ENCODE measurements at places on chromosomes 7 and 10.

GRCh38 chr10:20737107-20737506 lies 160.0 kb downstream of the NEBL start:
- no peak for DNase-seq
- H3K27ac ChIP-seq, result no peak overlapping the region
- no peaks in the 10 kb centered on the region for H3K36me3 ChIP-seq
- H3K27me3 ChIP-seq, result no peaks in the 10 kb centered on the region

- H3K27ac ChIP-seq, result no peak overlapping the region
- peak overlapping the region; percentile 85 for H3K4me3 ChIP-seq
- peak; percentile 31 for DNase-seq
- H3K36me3 ChIP-seq, result peaks cover 3% of the 10 kb centered on the region
- H3K4me1 ChIP-seq, result peaks cover 12% of the 10 kb centered on the region
Measured at GRCh38 chr7:97006055-97006815, 882 bp downstream of the DLX6 start.

- no peaks in the 10 kb centered on the region for H3K36me3 ChIP-seq
- no peak overlapping the region for H3K4me3 ChIP-seq
- peaks cover 39% of the 10 kb centered on the region for H3K4me1 ChIP-seq
- DNase-seq, result no peak
- H3K27me3 ChIP-seq, result no peaks in the 10 kb centered on the region
- no peak overlapping the region for H3K27ac ChIP-seq
Measured at GRCh38 chr7:100022621-100023020, 7.2 kb downstream of the ZKSCAN1 start.

- no peak overlapping the region for H3K4me3 ChIP-seq
- H3K27ac ChIP-seq, result no peak overlapping the region
- no peaks in the 10 kb centered on the region for H3K27me3 ChIP-seq
- H3K4me1 ChIP-seq, result no peaks in the 10 kb centered on the region
Measured at GRCh38 chr7:96157856-96158255, 164.0 kb downstream of the SLC25A13 start.

- H3K4me3 ChIP-seq, result no peak overlapping the region
- no peaks in the 10 kb centered on the region for H3K36me3 ChIP-seq
- no peaks in the 10 kb centered on the region for H3K4me1 ChIP-seq
- DNase-seq, result no peak
- peaks cover 1% of the 10 kb centered on the region for H3K27me3 ChIP-seq
Measured at GRCh38 chr7:156356551-156356950, 284.0 kb upstream of the RNF32 start.

DNA sequence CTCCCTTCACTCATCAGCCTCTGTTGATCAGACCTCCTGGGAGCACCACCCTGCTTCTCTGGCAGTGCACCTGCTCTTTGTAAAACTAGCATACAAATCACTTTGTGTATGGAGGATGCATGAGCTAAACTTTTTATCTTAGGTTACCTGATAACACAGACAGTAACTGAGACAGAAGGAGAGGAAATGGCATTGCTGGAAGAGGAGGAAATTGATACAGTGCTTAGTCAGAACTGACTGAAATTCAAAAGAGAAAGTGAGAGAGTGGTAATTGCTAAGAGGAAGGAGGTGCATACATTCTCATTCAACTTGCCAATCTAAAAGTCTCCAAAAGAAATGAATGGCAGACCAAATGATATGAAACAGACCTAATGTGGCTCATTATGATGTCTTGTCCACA lies 1120.7 kb downstream of the GATA3 start:
- peak overlapping the region; percentile 10 for H3K27ac ChIP-seq
- peaks cover 11% of the 10 kb centered on the region for H3K4me1 ChIP-seq
- no peaks in the 10 kb centered on the region for H3K36me3 ChIP-seq
- peaks cover 8% of the 10 kb centered on the region for H3K27me3 ChIP-seq
- H3K4me3 ChIP-seq, result no peak overlapping the region

DNA sequence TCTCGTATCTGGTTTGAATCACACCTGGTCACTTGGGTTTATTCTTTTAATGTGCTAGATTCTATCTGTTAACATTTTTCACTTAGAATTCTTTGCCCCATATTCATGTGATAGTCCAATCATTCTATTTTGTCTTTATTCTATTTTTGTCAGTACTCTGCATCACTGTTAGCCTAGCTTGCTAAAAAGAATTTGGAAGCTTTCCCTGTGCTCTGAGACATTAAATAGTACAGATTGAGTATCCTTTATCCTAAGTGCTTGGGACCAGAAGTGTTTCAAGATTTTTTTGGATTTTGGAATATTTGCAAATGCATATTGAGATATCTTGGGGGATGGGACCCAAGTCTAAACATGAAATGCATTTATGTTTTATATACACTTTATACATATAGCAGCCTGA lies 51.0 kb downstream of the RALA start:
- H3K36me3 ChIP-seq, result peaks cover 18% of the 10 kb centered on the region
- peaks cover 32% of the 10 kb centered on the region for H3K4me1 ChIP-seq
- H3K4me3 ChIP-seq, result no peak overlapping the region

DNA sequence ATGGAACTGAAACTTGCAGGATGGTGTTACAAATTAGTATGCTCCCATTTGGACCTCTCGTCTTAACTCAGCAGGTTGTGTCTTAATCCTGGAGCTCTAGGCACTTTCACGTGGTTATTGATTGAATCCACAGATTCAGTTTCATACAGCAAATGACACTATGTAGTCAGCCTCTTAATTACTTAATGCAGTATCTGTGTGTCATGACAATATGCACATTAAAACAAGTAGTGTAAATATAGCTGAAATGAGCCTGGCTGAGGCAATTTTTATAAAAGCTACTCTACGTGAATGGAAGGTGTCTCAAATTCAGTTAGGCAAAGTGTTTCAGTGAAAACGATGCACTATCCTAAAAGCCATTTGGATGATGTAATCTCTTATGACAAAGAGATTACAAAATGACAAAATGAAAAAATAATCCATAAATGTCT lies 86.8 kb downstream of the CD36 start:
- H3K27me3 ChIP-seq, result no peaks in the 10 kb centered on the region
- no peaks in the 10 kb centered on the region for H3K36me3 ChIP-seq
- H3K4me3 ChIP-seq, result no peak overlapping the region
- DNase-seq, result no peak
- no peak overlapping the region for H3K27ac ChIP-seq

DNA sequence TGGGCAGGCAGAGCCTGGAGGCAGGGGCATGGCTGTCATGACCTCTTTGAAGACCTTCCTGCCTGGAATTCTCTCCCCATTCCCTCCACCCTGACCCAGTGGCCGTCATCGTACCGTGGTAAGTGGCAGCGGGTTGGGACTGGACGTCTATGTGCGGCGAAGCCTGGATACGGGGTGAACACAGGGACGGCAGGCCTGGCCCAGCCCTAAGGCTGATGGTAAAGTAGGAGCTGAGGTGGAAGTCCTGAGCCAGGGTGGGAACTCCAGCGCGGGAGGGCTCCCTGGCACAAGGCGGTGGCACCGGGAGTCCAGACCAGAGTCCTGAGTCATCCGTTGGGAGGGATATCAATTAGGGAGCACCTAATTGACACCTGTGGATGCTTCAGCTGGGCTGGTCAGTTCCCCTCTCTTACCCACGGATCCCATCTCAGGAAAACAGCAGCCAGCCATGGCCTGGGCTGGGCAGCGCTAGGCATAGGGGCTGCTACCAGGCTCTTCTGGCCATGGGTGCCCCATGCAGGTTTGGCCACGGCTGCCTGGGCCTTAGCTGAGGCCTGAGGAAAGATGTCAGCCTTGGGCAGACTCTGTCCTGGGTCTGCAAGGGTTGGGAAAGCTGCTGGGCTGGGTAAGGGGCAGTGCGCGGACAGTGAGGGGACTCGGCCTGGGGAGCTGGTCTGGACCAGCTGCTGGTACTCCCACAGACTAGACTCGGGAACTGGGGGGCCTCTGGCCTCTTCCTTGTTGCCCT lies 3.3 kb downstream of the PPIF start:
- no peak overlapping the region for H3K4me3 ChIP-seq
- peaks cover 38% of the 10 kb centered on the region for H3K4me1 ChIP-seq
- no peaks in the 10 kb centered on the region for H3K27me3 ChIP-seq
- H3K27ac ChIP-seq, result no peak overlapping the region

DNA sequence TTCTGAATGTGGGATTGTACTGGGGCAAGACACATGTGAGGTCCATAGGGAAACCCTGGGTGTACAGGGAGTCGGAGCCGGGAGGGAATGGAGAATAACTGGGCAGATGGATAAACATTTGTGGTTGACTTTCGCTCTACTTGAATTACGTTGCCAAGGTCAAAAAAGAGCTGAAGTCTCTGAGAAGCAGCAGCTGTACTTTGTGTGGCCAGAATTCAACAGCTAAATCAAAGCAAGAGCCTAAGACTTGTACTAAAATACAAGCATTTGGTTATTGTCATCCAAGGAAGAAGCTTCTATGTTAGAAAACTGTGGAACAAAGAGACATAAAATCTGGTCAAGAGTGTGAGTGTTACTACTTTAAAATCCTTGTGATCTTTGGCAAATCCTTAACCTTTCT lies 457.2 kb downstream of the ARL4A start:
- no peak for DNase-seq
- H3K27ac ChIP-seq, result no peak overlapping the region
- no peak overlapping the region for H3K4me3 ChIP-seq
- H3K27me3 ChIP-seq, result no peaks in the 10 kb centered on the region

DNA sequence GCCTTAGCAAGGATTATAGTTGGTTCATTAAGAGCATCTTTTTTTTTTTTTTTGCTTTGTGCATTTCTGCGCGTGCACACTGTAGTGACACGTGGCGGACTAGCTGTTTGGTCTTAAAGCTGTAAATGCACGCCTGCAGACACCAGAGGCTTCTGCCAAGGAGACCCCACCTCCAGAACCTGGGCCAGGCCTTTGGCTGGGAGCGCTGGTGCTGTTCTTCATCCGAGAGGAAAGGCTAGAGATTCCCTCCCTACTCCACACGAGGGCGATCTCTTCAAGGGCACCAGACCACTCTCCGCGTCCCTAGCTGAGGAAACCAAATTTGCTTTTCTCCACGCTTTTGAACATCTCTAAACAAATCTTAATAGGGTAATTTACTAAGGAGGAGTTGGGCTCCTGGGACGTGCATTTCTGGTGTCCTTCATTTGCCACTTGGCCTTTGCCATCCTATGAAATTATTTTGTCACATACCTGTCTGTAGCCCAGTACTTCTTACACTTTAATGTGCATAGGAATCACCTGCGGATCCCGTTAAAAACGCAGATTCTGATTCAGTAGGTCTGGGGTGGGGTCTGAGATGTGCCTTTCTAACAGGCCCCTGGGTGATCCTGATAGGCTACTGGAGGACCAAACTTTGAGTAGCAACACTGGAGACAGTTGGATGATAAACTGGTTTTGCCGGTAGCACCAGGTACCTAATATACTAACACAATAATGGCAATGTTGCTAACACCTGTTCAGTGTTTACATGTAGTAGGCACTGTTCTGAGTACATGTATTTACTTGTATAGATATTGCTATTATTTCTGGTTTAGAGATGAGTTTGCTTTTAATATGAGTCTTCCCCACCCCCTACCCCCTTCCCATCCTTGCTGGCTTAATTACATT lies 1.3 kb upstream of the SLC26A5 start:
- no peak overlapping the region for H3K27ac ChIP-seq
- DNase-seq, result no peak
- peaks cover 89% of the 10 kb centered on the region for H3K27me3 ChIP-seq
- peaks cover 10% of the 10 kb centered on the region for H3K36me3 ChIP-seq
- no peak overlapping the region for H3K4me3 ChIP-seq
- H3K4me1 ChIP-seq, result peaks cover 31% of the 10 kb centered on the region

GRCh38 chr7:141456298-141456697 lies 94.9 kb upstream of the AGK start:
- H3K4me3 ChIP-seq, result no peak overlapping the region
- H3K27me3 ChIP-seq, result peaks cover 6% of the 10 kb centered on the region
- H3K36me3 ChIP-seq, result no peaks in the 10 kb centered on the region
- no peaks in the 10 kb centered on the region for H3K4me1 ChIP-seq
- no peak overlapping the region for H3K27ac ChIP-seq

GRCh38 chr7:95531605-95532219 lies 46.0 kb downstream of the ASB4 start:
- H3K36me3 ChIP-seq, result no peaks in the 10 kb centered on the region
- peaks cover 10% of the 10 kb centered on the region for H3K27me3 ChIP-seq
- H3K27ac ChIP-seq, result no peak overlapping the region
- H3K4me3 ChIP-seq, result no peak overlapping the region
- no peak for DNase-seq

GRCh38 chr10:61342858-61343572 lies 110.2 kb downstream of the TMEM26 start:
- no peak for DNase-seq
- no peak overlapping the region for H3K27ac ChIP-seq
- H3K36me3 ChIP-seq, result no peaks in the 10 kb centered on the region

DNA sequence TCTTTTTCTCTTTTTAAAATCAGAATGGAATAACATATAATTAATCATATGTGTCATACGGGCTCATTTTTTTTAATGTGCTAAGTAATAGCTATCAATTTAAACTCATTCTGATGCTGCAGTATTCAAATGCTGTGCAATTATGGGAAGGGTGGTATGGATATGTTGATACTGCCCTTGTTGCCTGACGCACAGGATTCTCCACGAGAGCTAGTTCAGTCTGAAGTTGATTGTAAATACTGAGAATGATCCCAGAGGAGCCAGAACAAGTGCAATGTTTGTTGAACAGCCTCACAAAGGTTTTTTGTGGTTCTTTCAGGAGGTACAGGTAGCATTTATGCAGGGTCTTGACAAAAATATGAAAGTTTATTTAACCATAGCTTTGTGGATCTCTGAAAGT lies 13.4 kb downstream of the NPY start:
- H3K36me3 ChIP-seq, result no peaks in the 10 kb centered on the region
- no peaks in the 10 kb centered on the region for H3K4me1 ChIP-seq
- H3K4me3 ChIP-seq, result no peak overlapping the region
- peaks cover 8% of the 10 kb centered on the region for H3K27me3 ChIP-seq
- no peak for DNase-seq

GRCh38 chr7:16762177-16762576 lies 8.6 kb downstream of the TSPAN13 start:
- no peak for DNase-seq
- H3K27me3 ChIP-seq, result peaks cover 3% of the 10 kb centered on the region
- H3K36me3 ChIP-seq, result no peaks in the 10 kb centered on the region
- H3K4me3 ChIP-seq, result no peak overlapping the region

DNA sequence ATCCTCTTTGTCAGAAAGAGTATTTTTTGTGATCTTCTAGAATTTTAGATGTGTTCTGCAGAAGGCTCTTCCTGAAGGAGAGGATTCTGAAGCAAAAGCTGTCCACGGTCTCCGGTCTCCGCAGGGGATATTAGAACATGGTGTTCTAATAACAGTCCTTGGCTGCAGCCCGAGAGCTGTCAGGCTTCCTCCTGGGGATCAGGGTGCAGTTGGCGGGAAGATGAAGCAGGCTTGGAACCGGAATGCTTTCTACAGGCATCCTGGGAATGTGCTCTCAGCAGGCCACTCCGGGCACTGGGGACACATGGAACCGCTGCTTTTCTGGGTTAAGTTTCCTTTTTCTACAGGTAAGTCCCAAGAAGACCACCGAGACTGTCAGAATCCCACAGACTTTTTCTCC lies 118.6 kb upstream of the PARD3 start:
- H3K4me1 ChIP-seq, result no peaks in the 10 kb centered on the region
- H3K27ac ChIP-seq, result no peak overlapping the region

- DNase-seq, result no peak
- H3K4me3 ChIP-seq, result no peak overlapping the region
- H3K4me1 ChIP-seq, result no peaks in the 10 kb centered on the region
- H3K27ac ChIP-seq, result no peak overlapping the region
Measured at GRCh38 chr10:106401161-106401560, 763.3 kb downstream of the SORCS1 start.
